ENCODE measurements at places on chromosomes 7 and 10.

DNA sequence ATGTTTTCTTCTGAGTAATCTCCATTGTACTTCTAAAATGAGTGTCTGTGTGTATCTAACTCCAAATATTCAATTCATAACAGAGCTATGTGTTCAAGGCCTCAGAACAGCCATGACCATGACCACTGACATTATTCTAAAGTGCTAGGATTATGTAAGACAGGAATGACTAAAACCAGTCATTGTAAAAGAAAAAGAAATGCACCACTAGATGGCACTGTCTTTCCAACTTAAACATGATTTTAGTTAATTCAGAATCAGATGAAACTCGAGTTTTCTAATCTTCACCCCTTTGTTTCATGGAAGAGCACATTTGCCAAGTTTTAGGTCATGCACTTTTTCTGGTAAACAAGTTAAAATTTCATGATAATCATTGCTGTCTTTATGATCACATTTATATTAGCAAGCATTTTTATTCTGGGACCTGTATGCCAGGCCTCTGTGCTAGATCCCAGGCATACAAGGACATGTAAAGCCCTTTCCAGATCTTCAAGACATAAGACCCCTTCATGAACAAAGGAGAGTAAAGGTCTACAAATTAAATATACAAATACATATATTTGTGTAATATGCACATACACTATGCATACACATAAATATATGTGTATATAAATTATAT, 26.1 kb upstream of the RSU1 start:
- peak; percentile 69 for DNase-seq

DNA sequence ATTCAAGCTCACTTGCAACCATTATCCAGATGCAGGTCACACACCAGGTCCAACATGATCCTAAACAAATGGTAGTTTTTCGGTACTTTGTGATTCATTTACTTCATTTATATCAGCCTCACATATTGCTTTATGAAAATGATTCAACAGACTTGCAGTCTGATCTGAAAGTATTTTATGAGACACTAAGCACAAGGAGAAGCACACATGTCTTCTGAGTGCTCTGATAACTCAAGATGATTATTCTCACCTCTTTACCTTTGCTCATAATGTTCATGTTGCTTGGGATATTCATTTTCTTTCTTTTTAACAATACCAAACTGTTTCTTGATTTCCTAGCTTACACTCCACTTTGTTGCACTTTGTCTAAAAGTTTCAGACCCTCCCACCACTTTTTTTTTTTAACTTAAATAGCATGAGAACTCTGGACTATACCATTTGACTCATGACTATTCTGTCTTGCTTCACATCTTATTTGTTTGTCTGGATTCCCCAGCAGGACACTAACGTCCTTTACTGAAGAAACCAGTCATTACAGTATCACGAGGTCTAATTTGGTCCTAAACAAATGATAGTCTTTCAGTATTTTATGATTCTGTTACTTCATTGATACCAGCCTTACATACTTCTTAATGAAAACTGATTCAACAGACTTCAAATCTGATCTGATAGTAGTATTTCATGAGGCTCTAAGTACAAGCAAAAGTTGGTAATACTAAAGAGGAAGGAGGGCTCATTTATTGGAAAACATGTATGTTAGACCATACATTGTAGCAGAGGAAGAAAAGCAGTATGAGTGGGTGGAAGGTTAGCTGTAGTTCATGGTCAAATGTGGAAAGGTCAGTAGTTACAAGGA, 171.8 kb upstream of the AHR start:
- no peak for DNase-seq

DNA sequence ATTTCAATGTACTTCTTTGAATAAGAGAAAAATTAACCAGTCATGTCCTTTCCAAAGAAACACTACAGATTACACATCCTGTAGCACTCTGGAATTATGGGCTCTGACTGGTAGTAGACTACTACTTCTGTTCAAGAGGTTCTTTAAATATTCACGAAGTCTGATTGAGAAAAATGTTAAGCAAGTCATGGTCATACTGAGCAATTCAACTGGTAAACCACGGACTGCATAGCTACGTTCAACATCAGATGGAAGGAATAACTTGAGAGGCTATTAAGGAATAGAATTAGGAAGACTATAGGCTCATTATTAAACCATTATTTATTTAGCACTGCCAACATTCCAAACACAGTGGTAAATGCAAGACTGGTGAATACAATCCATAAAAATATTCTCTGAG, 160.8 kb downstream of the IMMP2L start:
- no peak for DNase-seq

- DNase-seq = no peak
These were observed 146.0 kb downstream of the SND1 start for GRCh38 chr7:127798023-127798422.

DNA sequence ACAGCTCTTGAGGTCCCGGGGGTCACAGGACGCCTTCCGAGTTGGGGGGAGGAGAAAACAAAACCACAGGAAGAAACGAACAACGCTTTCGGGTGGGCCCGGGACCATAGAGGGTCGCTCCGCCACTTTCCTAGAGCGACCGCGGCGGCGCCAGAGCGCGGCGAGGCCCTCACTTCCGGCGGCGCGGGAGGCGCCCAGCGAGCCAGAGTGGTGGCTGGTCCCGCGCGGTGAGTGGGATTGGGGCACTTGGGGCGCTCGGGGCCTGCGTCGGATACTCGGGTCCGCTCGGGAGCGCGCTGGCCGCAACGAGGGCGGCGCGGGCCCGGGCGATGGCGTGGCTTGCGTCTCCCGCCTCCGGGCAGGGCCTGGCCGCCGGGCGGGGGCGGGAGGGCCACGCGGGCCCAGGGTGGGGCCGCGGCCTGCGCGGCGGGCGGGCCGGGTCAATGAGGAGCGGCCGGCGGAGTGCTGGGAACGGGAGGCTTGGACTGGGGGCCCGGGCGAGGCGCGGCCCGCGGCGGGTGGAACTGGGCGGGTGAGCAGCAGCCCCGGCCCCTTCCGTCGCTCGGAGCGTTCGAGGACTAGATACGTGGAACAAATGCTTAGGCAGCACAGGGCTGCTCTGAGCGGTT, at the start of gene ZNF22:
Gene ZNF22 (plus strand): TSS at position 172 of the 629 bp plus-strand sequence. CDS start 2,446 bp downstream, outside the sequence.
- peak; percentile 21 for DNase-seq

DNA sequence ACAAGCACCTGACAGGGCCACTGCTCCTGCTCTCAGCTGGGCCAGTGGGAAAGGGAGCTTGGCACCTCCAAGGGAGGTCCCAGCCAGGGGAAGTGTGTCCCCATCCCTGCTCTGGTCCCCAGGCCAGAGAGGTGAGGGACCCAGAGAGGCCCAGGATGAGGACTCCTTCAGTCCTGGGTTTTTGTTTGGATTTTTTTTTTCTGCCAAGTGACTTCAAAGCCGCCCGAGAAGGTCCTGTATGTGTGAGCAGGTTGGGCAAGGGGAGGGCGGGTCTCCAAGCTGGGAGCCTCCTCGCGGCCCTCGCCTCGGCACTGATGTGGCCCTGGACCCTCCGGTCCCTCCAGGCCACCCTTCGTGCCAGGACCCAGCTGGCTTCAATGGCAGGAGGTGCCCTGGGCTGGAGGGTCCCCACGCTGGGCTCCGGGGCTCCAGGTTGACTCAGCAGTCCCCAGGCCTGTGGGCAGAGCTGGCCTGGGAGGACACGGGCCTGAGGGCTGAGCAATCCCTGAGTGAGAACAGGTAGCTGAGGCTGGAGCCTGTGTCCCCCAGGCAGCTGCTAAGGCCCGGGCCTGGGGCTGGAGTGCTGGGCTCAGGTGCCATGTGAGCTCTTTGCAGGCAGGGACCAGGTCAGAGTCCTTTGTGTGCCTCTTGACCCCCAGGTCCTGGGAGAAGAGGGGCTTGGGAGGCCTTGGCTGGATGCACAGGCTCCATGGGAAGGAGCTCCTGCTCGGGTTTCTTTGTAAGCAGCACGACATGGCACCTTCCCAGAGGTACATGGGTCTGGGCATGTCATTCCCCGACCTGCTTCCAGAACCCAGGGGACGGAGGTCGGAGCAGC, 140.6 kb downstream of the FAM53B start:
- no peak for DNase-seq

GRCh38 chr10:90462749-90463470, 394.9 kb downstream of the HTR7 start:
- DNase-seq = no peak
